Colonic mucosa (tissue), 4 donors: ENCODE measurements at places on chromosomes 3 and 15. TPM values are rescaled to one million over a fixed set of nuclear protein-coding genes. Genes with fewer than 3 reads are reported as not detected.

GRCh38 chr3:156581033-156581432 lies 26.1 kb upstream of the SSR3 start:
- H3K4me1 ChIP-seq = no peaks in the 10 kb centered on the region
- H3K4me3 ChIP-seq = no peak overlapping the region
- H3K27ac ChIP-seq = no peak overlapping the region
- H3K27me3 ChIP-seq = no peaks in the 10 kb centered on the region
- no peaks in the 10 kb centered on the region for H3K36me3 ChIP-seq

DNA sequence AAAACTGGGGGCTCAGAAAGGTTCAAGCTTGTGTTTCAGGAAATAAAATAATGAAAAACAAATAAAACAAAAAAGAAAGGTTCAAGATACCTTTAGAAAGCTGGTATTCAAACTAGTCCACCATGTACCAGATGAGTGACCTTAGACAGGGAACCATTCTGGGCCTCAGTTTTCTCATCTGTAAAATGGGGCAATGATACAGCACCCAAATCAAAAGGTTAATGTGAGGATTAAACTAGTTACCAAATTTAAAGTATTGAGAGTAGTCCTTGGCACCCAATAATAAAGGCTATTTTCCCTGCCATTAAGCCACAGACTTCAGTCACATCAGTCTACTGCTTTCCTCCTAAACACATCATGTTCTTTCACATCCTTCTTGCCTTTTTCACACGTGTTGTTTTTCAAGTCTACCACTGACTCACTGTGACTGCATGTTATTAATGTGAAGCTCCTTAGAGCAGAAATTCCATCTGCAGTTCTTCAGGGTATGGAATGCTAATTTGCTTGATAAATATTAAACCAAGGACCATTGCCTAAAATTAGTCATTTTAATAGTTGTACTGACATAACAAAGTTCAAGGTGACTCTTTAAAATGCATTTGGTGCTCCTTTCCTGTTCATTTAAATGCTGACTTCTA lies 19.9 kb downstream of the TAMM41 start:
- no peaks in the 10 kb centered on the region for H3K4me1 ChIP-seq
- no peak for DNase-seq
- H3K36me3 ChIP-seq = peaks cover 5% of the 10 kb centered on the region
- no peak overlapping the region for H3K4me3 ChIP-seq
- no peaks in the 10 kb centered on the region for H3K27me3 ChIP-seq
- H3K27ac ChIP-seq = no peak overlapping the region

- H3K27ac ChIP-seq = no peak overlapping the region
- no peaks in the 10 kb centered on the region for H3K27me3 ChIP-seq
- no peak for DNase-seq
- no peak overlapping the region for H3K4me3 ChIP-seq
These were observed 694.6 kb downstream of the TUSC7 start for GRCh38 chr3:117404141-117404540.

- no peaks in the 10 kb centered on the region for H3K4me1 ChIP-seq
- no peak for DNase-seq
- H3K36me3 ChIP-seq = no peaks in the 10 kb centered on the region
- no peak overlapping the region for H3K4me3 ChIP-seq
- H3K27ac ChIP-seq = no peak overlapping the region
- peaks cover 14% of the 10 kb centered on the region for H3K27me3 ChIP-seq
These were observed 4.1 kb upstream of the ACTC1 start for GRCh38 chr15:34799149-34800101.

- no peak for DNase-seq
- no peaks in the 10 kb centered on the region for H3K36me3 ChIP-seq
- no peak overlapping the region for H3K4me3 ChIP-seq
- no peaks in the 10 kb centered on the region for H3K4me1 ChIP-seq
- no peaks in the 10 kb centered on the region for H3K27me3 ChIP-seq
These were observed 23.5 kb upstream of the ZNF639 start for GRCh38 chr3:179299316-179299715.

GRCh38 chr3:114217266-114217665 lies 20.1 kb downstream of the ZNF80 start:
- DNase-seq = no peak
- H3K4me1 ChIP-seq = no peaks in the 10 kb centered on the region
- H3K4me3 ChIP-seq = no peak overlapping the region
- H3K27me3 ChIP-seq = no peaks in the 10 kb centered on the region

- H3K36me3 ChIP-seq = peaks cover 7% of the 10 kb centered on the region
- no peak overlapping the region for H3K4me3 ChIP-seq
- H3K27me3 ChIP-seq = no peaks in the 10 kb centered on the region
- no peaks in the 10 kb centered on the region for H3K4me1 ChIP-seq
These were observed 27.1 kb downstream of the EIF2AK4 start for GRCh38 chr15:39961051-39961450.

GRCh38 chr3:138578961-138579574 lies 15.0 kb downstream of the CEP70 start:
- no peak overlapping the region for H3K27ac ChIP-seq
- no peak for DNase-seq
- no peaks in the 10 kb centered on the region for H3K4me1 ChIP-seq
- no peaks in the 10 kb centered on the region for H3K36me3 ChIP-seq

DNA sequence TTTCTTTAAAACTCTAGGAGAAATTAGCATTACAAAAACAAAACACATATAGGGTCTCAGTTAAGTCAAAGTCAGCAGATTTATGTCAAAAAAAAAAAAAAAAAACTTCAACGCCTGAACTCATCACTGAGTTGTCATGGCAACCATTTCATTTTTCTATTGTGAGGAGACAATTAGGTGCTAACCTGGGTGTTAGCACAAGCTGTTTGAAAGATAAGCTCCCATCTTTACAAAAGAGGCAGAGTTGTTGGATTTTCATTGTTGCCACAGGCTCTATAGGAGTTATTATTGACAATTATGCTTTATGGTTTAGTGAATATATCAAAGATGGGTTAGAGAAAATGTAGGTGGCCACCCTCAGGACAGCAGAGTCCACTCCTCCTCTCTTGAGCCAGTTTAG lies 806.9 kb downstream of the GRM7 start:
- DNase-seq = no peak
- no peaks in the 10 kb centered on the region for H3K27me3 ChIP-seq
- no peaks in the 10 kb centered on the region for H3K36me3 ChIP-seq
- H3K4me3 ChIP-seq = no peak overlapping the region
- H3K27ac ChIP-seq = no peak overlapping the region
- H3K4me1 ChIP-seq = no peaks in the 10 kb centered on the region

- H3K4me1 ChIP-seq = peaks cover 27% of the 10 kb centered on the region
- H3K36me3 ChIP-seq = no peaks in the 10 kb centered on the region
- DNase-seq = peak; percentile 94
- H3K27me3 ChIP-seq = no peaks in the 10 kb centered on the region
- H3K4me3 ChIP-seq = no peak overlapping the region
These were observed 29.3 kb downstream of the CCNL1 start for GRCh38 chr3:157130467-157131251.

- no peak overlapping the region for H3K27ac ChIP-seq
- DNase-seq = no peak
- H3K4me1 ChIP-seq = peaks cover 3% of the 10 kb centered on the region
- no peak overlapping the region for H3K4me3 ChIP-seq
These were observed 3.2 kb upstream of the ATP13A3 start for GRCh38 chr3:194489736-194490612.

DNA sequence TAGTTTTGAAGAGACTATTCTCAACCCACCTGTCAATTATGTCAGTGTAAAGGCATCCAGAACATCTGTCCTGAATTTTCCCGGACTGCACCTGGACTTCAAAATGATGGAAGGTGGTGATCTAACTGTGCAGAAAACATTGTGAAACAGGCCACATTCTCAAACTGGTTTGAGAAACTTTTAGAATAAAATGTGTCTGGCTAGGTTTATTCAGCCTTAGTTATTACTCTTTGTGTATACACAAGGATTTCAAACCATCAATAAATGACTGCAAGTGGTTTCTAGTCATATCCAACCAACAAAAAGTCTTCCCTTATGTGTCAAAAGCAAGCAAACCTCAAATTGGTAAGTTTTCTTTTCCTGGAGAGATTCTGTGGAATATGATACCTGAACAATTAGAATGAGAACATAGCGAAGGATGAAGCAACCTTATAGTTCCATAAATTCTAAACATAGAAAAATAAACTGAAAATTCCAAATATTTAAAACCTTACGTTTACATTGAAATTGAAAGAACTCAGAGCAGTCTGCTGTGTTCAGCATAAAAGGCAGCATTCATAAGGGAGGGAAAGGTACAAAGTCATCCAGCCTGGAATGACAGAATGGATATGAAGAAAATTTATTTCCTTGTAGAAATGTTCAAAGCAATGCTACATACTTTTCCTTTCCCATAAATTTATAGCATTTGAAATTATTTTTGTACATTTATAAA lies 306.6 kb upstream of the TGFBR2 start:
- no peak for DNase-seq
- H3K4me3 ChIP-seq = no peak overlapping the region
- H3K4me1 ChIP-seq = no peaks in the 10 kb centered on the region

- H3K27ac ChIP-seq = no peak overlapping the region
- H3K4me3 ChIP-seq = no peak overlapping the region
- H3K4me1 ChIP-seq = no peaks in the 10 kb centered on the region
- H3K36me3 ChIP-seq = no peaks in the 10 kb centered on the region
- DNase-seq = no peak
- H3K27me3 ChIP-seq = no peaks in the 10 kb centered on the region
These were observed 8.4 kb upstream of the RPS17 start for GRCh38 chr15:82548700-82549099.

DNA sequence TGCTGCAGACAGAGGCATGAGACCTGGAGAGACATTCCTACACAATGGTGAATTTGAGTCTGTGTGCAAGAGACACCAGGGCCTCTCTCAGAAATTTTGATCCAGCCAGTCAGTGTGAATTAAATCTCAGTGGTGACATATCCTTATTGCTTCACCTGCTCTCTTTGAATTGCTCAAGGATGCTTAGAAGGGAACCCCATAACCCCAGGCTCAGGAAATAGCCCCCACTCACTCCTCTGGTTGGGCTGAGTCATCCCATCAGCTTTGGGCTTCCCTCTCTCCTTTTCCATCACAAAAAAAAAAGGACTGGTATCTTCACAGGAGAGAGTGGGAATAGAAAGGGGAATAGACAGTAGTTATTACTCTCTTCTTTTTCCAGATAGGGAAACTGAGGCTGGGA lies 33.0 kb upstream of the LARS2 start:
- H3K27ac ChIP-seq = no peak overlapping the region
- H3K4me3 ChIP-seq = no peak overlapping the region
- no peaks in the 10 kb centered on the region for H3K36me3 ChIP-seq
- no peak for DNase-seq

- H3K36me3 ChIP-seq = no peaks in the 10 kb centered on the region
- H3K4me1 ChIP-seq = no peaks in the 10 kb centered on the region
- H3K27ac ChIP-seq = no peak overlapping the region
- no peak for DNase-seq
- no peaks in the 10 kb centered on the region for H3K27me3 ChIP-seq
- no peak overlapping the region for H3K4me3 ChIP-seq
These were observed 801.5 kb upstream of the EPHA6 start for GRCh38 chr3:96012939-96013338.

GRCh38 chr3:30577788-30578187 lies 28.6 kb upstream of the TGFBR2 start:
- DNase-seq = no peak
- H3K27me3 ChIP-seq = no peaks in the 10 kb centered on the region
- no peaks in the 10 kb centered on the region for H3K4me1 ChIP-seq
- no peak overlapping the region for H3K4me3 ChIP-seq

DNA sequence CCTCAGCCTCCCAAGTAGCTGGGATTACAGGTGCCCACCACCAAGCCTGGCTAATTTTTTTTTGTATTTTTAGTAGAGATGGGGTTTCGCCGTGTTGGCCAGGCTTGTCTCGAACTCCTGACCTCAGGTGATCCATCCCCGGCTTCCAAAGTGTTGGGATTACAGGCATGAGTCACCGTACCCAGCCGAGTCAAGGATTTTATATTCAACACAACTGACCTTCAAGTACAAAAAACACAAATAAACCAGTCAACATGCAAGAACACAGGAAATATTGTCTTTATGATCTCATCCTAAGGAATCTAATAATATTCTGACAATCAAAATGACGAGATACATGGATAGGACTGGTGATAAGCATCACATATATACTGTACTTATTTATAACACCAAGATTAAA lies 37.9 kb downstream of the TJP1 start:
- no peaks in the 10 kb centered on the region for H3K36me3 ChIP-seq
- no peaks in the 10 kb centered on the region for H3K27me3 ChIP-seq
- peaks cover 3% of the 10 kb centered on the region for H3K4me1 ChIP-seq

DNA sequence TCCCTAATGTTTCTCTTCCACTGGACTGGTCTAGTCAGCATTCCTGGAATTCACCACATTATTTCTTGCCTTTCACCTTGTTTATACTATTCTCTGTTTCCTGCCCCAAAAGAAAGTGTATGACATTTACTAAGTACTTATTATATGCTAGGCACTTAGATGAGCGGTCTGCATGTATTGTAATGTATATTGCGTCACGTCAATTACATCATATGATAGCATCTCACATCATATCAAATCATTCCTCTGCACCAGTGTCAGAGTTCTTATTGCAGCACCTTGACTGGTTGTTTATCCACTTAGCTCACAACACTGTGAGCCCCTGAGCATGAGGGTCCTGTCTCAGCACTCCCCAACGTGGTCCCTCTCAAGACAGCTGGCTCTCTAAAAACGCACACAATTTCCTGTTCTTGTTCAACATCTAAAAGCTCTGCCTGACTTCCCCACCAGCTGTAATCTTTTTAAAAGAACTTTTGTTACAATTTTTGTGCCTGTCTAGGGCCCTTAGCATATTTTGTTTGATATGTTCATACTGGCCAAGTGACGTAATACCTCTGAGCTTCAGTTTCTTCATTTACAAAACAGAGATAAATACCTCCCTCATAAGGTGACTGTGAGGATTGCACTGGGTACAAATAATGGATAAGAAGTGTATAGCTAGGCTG lies 58.8 kb downstream of the ARHGAP31 start:
- no peak overlapping the region for H3K27ac ChIP-seq
- H3K4me3 ChIP-seq = no peak overlapping the region
- peaks cover 3% of the 10 kb centered on the region for H3K4me1 ChIP-seq
- H3K36me3 ChIP-seq = no peaks in the 10 kb centered on the region
- H3K27me3 ChIP-seq = no peaks in the 10 kb centered on the region

GRCh38 chr3:88785841-88786240 lies 321.6 kb upstream of the EPHA3 start:
- H3K4me3 ChIP-seq = no peak overlapping the region
- H3K36me3 ChIP-seq = no peaks in the 10 kb centered on the region
- H3K27me3 ChIP-seq = no peaks in the 10 kb centered on the region
- H3K27ac ChIP-seq = no peak overlapping the region
- no peak for DNase-seq
- no peaks in the 10 kb centered on the region for H3K4me1 ChIP-seq

CMTM8 gene
- 14.2 TPM for total RNA-seq

PLA2G4F gene
- total RNA-seq = 30.2 TPM

NANOGP8 gene
- not detected for total RNA-seq

GOLGA6L22 gene
- total RNA-seq = not detected
